ENCODE measurements at places on chromosomes 7 and 10.

GRCh38 chr7:123637878-123638277 is 17.8 kb upstream of the LMOD2 start:
- no peak for DNase-seq

DNA sequence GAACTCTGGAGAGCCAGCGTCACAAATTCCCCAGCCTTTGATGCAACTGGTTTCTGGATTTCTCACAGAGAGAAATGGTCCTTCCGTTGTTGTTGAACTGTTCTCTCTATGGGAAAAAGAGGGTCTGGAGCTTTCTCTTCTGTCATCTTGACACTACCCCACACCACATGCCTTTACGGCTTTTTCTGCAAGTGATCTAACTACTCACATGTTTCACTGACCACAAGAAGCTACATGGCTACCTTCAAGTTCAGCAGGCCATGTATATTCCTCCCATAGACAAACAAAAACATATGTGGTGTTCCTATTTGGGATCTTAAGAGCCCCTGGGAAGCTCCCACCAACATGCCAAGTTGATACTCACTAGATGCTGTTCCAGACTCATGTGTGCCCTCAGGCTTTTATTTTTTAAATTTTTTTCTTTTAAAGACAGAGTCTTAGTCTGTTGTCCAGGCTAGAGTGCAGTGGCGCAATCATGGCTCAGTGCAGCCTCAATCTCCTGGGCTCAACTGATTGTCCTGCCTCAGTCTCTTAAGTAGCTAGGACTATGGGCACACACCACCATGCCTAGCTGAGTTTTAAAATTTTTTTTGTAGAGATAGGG is 72.0 kb downstream of the RNF216 start:
- no peak for DNase-seq

DNA sequence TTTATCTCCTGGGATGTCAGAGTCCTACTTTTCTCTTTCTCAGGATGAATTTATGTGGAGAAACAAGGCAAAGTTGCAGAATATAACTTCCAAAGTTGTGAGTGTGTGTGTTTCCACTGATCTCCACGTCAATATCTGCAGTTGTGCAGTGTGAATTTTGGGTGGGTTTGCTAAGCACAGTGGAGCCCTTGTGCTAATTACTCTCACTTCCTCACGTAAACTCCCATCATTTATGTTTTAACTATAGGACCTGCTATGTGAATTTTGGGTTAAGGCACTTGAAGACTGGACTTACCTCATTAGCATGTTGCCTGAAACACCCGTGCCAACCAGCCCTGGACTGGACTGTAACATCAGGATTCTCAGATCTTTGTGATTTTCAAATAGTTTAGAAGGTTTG is 51.9 kb upstream of the NPVF start:
- no peak for DNase-seq

DNA sequence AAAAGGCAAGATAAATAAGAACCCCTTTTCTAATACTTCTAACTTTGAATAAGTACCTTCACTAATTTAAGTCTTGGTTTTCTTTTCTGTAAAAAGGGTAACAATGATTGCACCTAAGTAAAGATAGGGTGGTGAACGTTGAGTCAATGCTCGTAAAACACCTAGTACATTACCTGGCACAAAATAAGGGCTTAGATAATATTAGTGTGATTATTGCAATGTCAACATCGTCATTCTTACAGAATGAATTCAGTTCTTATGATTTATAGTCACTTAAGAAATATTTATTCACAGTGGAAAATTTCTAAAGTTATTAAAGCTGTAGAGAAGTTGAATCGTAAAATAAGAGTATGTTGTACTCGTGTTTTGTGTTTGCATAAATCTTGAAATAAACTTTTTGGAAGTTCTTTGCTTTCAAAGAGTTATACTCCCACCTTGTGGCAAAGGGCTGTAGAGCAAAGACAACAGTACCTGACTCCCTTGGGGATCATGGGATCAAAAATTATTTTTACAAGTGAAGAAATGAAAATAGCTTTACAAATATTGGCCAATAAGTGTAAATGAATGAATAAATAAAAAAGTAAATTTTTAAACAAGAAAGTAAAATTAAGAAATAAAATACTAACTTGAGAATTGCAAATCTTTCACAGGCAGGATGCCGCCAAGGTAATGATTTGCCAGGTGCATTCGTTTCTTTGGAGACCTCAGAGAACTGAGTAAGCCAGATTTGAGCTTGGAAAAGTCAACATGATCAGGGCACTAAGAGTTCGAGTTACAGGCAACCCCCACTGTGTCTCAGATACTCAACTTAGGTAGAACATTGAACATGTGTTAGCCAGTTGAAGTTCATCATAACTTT is 285.8 kb upstream of the CACNA2D1 start:
- DNase-seq: no peak

- no peak for DNase-seq
Observed at GRCh38 chr10:34648919-34649318, 166.2 kb downstream of the PARD3 start.

GRCh38 chr10:78199759-78200158 is 166.1 kb downstream of the RPS24 start:
- no peak for DNase-seq

GRCh38 chr10:71719042-71719441 is 536 bp downstream of the C10orf105 start:
- DNase-seq: no peak

DNA sequence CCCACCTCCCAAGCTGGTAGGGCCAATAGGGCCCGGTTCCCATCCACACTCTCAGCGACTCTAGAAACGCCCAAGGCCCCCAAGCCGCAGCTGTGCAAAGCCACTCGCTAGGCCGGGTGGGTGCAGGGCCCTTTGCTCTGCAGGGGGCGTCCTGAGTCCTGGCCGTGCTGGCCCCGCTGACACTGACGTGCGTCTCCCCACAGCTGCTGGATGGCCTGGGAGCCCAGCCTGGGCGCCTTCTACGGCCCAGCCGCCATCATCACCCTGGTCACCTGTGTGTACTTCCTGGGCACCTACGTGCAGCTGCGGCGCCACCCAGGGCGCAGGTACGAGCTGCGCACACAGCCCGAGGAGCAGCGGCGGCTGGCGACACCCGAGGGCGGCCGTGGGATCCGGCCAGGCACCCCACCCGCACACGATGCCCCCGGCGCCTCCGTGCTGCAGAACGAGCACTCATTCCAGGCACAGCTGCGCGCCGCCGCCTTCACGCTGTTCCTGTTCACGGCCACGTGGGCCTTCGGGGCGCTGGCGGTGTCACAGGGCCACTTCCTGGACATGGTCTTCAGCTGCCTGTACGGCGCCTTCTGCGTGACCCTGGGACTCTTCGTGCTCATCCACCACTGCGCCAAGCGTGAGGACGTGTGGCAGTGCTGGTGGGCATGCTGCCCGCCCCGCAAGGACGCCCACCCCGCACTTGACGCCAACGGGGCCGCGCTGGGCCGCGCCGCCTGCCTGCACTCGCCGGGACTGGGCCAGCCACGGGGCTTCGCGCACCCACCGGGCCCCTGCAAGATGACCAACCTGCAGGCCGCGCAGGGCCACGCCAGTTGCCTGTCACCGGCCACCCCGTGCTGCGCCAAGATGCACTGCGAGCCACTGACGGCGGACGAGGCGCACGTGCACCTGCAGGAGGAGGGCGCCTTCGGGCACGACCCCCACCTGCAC is 31.6 kb upstream of the KNDC1 start:
- no peak for DNase-seq

DNA sequence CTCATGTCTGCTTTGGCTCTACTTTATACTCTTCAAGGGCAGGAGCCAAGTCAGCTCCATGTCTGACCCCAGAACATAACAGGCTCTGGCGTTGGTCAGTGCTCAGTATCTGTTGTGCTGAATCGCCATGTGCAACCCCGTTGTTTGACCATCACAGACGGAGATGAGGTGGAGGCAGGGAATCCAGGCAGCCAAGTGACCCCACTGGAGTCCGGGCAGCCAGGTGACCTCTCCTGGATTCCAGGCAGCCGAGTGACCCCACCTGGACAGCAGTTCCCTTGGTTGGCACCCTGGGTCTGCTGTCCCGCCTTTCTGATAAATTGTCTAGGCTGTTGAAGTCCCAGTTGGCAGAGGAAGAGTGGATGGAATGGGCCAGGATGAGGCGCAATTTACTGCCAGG is 232.2 kb downstream of the TCERG1L start:
- no peak for DNase-seq

- no peak for DNase-seq
Observed at GRCh38 chr10:105956550-105956949, 1208.0 kb downstream of the SORCS1 start.

- DNase-seq: no peak
Observed at GRCh38 chr10:124649214-124649613, 95.0 kb downstream of the FAM53B start.

DNA sequence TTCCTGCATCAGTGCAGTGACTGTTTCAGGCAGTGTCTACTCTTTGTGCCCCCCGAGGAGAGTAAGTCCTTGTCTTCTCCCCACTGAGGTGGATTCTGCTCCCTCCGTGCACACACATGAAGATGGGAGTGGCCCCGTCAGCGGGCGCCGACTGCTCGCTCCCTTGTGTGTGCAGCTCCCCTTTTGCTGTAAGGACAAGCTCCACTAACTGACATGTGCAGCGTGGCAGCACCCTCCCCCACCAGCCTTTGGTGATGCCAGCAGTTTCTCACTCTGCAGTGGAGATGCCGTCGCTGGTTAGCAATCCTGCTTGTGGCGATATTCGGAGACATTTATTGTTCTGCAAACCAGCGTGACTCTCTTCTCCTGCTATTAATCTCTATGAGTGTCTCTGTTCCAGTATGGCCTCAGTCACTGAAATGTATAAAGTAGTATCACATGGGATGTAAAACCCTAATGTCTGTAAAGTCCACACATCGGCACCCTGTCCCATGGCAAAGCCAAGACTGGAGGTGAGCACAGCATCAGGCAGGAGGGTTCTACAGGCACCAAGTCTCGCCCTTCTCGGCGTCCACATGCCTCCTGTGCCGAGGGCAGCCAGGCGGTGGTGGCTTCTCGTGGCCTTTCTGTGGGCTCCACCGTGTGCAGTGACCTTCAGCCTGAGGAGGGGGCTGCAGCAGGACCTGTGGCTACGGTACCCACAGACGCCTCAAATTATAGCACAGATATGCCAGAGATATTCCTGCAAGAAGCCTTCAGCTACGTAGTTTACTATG is 202.7 kb downstream of the EBF3 start:
- DNase-seq: no peak

GRCh38 chr7:126840869-126841268 is 411.9 kb downstream of the GRM8 start:
- peak; percentile 31 for DNase-seq

DNA sequence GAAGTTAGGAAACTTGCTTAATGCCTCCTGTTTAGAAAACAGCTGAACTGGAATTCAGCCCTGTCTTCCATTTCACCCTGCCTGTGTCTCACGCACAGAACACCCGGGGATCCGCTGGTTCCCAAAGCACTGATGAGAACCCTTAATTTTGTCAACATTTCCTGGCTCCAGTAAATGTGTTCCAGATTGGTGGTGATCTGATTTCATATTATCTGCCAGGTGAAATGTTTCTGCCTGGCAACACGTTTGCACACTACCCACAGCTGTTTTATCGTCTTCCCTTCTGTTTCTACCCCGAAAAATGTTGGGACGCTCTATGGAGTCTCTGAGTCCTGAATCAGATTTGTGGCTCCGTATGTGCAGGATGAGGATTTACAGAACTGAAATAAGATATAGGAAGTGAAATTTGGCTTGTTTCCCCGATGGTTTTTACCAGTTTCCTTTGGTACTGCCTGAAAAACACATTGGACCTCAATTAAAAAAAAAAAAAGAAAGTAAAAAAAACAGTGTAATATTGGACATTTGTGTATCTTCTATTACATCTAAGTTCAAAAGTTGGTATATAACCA is 29.0 kb downstream of the MRC1 start:
- DNase-seq: no peak

GRCh38 chr7:16055263-16055976 is 365.9 kb downstream of the CRPPA start:
- DNase-seq: no peak

DNA sequence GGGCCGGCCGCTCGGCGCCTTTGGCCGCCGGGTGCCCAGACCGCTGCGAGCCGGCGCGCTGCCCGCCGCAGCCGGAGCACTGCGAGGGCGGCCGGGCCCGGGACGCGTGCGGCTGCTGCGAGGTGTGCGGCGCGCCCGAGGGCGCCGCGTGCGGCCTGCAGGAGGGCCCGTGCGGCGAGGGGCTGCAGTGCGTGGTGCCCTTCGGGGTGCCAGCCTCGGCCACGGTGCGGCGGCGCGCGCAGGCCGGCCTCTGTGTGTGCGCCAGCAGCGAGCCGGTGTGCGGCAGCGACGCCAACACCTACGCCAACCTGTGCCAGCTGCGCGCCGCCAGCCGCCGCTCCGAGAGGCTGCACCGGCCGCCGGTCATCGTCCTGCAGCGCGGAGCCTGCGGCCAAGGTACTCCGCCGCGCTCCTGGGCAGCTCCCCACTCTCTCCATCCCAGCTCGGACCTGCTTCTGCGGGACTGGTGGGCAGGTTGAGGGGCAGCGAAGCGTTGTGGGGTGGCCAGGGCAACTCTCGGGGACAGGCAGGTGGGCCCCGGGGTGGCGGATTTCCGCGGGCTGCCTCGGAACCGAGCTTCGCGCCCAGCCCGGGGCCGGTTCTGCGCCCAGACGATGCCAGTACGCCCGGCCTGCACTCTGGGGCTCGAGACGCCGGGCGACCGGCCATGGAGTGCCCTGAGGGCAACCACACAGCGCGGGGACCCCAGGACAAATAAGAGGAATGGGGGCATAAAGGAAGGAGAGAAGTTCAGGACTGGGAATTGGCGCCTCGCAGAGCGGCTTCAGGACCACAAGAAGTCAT is 578 bp downstream of the HTRA1 start:
- no peak for DNase-seq

GRCh38 chr7:47882635-47883034 is 65.6 kb downstream of the PKD1L1 start:
- no peak for DNase-seq

- peak; percentile 29 for DNase-seq
Observed at GRCh38 chr7:138975343-138976104, 5.7 kb downstream of the KIAA1549 start.

GRCh38 chr7:66307591-66308215 is 102.6 kb downstream of the TPST1 start:
- no peak for DNase-seq
